ENCODE measurements at places on chromosomes 3 and 15.

DNA sequence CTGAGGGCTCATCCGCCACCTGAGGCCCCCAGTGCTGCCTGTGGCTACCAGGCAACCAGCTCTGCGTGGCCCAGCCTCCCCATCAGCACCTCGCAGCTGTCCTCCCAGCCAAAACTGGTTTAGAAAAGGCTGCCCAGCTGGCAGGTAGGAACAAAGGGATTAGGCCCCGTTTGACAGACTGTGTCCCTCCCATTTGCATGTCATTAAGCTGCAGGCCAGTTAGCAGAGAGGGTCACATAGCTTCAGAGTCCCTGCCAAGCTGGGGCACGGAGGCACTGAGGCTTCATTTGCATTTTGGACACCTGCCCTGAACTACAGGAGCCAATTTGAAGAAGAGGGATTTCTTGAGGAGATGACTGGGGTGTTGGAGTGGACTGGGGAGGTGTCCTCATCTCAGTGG is 177.9 kb downstream of the TLE3 start:
- no peak for DNase-seq

GRCh38 chr3:47296562-47297302 is 14.0 kb downstream of the KLHL18 start:
- DNase-seq, result no peak

GRCh38 chr15:62464705-62465104 is 299.6 kb upstream of the C2CD4B start:
- no peak for DNase-seq

DNA sequence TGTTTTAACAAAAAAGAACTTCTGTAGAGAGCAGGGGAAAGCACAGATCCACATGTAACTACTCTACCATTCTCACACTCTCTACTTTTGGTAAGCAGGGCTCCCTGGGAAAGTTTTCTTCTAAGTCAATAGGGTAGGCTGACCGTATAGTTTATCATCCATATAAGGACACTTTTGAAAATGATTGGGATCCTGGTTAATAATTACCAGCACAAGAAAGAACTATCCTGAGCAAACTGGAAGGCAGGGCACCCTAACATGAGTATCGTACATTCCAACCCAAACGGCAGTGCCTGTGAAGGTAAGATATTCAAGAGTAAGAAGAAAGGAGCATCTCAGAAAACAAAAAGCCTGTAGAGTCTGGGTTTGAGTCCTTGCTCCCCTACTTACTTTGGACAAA is 22.1 kb downstream of the SUSD5 start:
- DNase-seq, result no peak

GRCh38 chr3:139745831-139746230 is 68.1 kb upstream of the NMNAT3 start:
- DNase-seq, result no peak

DNA sequence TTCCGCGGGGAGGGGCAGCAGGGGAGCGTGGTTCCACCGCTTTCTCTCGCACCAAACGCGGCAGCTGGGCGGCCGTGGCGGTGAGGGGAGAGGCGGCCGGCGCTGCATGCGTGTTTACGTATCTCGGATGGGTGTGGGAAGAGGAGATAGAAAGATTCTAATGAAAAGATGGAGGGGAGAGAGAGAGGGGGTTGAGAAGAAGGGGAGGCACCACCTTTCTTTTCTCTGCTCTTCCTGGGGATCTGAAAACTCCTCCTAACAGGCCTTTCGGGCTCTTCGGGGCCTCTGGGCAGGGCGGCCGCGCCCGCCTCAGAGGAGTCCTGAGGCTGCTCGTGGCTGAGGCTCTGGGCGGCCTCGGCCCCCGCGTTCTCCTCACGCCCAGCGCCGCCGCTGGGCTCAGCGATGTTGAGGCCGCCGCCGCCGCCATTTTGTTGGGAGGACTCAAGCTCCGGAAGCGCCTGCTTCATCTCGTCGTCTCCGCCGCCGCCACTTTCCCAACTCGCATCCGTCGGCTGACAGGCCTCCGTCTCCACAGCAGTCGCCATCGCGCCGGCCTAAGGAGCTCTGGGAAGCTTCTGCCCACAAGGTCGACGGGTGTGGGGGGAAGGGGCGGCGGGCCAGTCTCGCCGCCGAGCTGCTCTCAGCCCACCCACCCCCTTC is 473 bp downstream of the TASOR start:
- peak; percentile 64 for DNase-seq
